ENCODE measurements at places on chromosomes 7 and 10.

GRCh38 chr7:95596198-95597063 lies at the start of gene PDK4:
Gene PDK4 (minus strand): TSS chr7:95596516. CDS start chr7:95596293, 223 bp downstream.
- DNase-seq, result peak; percentile 56

DNA sequence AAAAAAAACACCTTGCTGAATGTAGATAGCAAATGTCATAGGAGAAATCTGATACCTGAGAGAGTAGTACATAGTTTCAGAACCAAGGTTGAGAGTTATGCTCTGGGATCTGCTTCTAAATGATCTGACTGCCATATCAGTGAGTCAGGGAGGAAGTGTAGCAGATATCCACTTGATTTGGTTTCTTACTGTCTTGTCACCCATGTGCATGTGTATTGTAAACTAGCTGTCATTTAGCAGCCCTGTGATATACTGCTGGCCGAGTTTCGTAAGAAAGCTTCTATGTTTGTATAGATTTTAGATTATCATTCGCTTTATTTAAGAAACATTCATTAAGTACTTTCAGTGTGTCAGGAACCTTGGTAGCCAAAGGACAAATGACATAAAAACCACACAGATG lies 42.0 kb downstream of the SP4 start:
- DNase-seq, result no peak

- no peak for DNase-seq
Measured at GRCh38 chr7:151488096-151488495, 31.6 kb downstream of the RHEB start.

- DNase-seq, result no peak
Measured at GRCh38 chr10:77253147-77253545, 384.5 kb downstream of the KCNMA1 start.

- no peak for DNase-seq
Measured at GRCh38 chr7:92641921-92642511, 51.8 kb upstream of the FAM133B start.

DNA sequence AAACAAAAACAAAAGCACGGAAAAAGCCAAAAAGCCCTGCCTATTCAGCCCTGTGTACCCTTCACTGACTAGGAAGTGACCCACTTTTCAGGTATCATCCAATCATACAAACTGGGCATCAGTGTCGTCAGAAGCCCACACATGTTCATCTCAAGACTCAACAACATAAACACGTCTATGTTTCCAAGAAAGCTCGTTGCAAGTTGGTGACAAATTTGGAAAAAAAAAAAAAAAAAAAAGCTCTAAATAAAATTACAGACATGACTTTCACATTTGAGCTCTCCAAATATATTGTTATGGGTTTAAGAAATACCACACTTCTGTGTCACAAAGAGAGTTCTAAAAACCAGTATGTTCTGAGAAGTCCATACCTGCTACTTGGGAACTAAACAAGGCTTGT lies 204.7 kb upstream of the KLF14 start:
- no peak for DNase-seq

- no peak for DNase-seq
Measured at GRCh38 chr10:43861966-43862751, 213.5 kb upstream of the ZNF32 start.

DNA sequence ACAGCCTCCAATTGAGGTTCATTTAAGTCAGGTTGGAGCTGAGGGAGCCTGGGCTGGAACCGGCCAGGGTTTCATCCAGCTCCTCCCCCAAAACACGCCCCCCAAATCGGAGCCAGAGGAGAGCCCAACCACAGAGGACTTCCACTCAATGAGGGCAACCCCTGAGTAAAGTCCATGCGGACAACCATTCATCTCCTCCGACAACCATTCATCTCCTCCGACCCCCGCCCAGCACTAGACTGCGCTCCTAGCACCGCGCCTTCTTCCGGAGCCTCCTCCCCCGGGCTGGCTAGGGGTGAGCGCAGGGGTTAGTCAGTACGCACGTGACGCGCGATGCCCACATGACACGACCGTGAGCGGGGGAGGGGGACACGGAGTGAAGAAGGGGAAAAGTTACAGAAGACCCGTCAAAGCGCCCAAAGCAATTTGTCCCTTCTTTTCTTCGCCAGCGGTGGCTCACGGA lies 1.4 kb downstream of the MAGI2 start:
- peak; percentile 63 for DNase-seq

DNA sequence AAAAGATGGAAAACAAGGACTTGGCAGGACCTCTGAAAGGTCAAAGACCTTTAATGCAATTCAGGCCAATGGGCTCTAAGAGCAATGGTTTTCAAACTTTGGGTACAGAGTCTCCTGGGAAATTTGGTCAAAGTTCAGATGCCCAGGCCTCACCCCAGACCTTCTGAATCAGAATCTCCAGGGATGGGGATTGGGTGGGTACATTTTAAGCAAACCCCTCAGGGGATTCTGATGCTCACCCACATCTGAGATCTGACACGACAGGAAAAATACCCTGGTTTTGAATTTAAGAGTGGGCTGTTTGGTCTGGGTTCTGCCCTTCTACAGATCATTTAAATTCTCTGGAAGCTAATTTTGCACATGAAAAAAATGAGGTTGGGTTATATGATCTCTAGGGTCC lies 214.8 kb upstream of the PLXNA4 start:
- DNase-seq, result no peak

GRCh38 chr7:30134611-30135300 lies at the start of gene MTURN:
Gene MTURN (plus strand): TSS chr7:30134986. CDS start chr7:30135137, 151 bp downstream.
- DNase-seq, result peak; percentile 80

- DNase-seq, result no peak
Measured at GRCh38 chr7:152189061-152189460, 163.6 kb downstream of the GALNT11 start.

DNA sequence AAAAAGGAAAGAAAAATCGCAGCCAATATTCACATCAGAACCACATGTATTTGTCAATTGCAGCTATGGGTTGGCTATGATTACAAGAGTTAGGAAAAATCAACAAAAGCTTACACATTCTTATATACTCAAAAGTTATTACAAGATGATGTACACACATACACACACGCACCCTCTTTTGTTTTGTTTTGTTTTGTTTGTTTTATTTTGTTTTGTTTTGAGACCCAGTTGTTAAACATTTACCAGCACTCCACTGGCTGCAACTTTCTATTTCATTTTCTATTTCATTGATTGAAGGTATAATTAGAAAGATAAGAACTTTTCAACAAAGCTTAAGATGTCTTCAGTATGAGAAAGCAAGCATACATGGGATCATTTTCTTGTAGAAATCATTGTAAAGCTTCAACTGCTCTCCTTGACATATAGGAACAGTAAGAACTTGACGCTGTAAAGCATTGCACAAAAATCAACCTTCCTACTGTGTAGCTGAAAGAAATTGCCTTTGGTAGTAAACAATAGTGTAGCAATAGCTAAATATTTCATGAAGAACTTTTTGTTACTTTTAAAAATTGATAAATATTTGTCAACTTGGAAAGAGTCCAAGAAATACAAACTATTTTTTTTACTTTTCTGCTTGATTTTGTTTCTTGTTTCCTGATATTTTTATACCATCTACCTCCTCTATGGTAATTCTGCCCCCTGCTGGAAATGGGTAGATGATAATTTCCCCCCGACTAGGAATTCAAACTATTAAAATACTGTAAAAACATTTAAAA lies 205.9 kb downstream of the MBL2 start:
- no peak for DNase-seq

- no peak for DNase-seq
Measured at GRCh38 chr7:30511973-30512662, 7.5 kb upstream of the GGCT start.

DNA sequence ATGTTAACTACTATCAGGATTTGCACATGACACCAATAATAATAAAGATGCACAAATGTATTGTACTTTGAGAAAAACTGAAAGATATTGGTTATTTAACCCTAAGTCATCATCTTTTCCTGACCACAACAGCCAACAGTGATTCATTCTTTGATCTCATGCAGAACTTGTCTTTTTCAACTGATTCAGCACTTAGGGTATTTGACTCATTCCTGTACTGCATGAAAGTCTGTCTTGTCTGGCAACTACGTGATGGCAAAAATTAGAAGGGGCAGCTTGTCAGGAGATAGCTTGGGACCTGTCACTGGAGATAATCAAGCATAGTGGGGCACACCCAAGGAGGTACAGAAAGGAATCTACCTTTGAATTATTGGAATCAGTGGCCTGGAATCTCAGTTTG lies 77.8 kb upstream of the LRRC17 start:
- DNase-seq, result no peak

DNA sequence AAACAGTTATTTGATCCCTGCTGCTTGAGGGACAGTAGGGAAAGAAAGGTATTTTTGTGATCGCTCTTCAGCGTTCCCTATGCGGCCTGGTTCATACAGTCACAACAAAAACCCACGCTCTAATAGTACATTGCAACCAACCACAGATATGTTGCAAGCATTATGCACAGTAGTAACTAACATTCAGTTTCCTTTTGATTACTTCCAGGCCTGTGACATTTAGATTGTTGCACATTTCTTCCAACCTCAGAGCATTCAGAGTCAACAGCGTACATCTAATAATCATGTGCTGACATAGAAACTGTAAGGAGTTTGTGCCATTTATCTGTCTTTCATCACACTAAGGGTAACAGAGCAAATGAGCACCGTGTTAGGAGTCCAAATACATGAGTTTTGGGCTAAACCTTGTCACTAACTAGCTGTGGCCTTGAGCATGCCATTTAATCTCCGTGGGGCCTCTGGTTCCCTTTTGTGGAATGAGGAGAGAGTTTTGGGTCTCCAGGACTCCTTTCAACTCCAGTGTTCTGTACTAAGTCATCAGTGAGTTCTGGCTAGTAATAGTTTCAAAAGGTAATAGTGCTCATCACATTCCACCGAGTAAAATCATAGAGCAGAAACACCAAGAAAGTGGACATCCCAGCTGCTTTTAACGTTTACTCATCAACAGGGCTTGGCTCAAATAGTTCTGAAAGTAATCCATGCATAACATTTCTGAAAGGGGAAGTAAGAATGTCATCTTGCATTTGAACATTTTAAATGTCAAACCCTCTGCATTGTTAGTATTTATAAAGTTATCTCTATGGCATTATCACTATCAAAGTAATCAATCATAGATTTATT lies 99.0 kb upstream of the FZD1 start:
- DNase-seq, result no peak

DNA sequence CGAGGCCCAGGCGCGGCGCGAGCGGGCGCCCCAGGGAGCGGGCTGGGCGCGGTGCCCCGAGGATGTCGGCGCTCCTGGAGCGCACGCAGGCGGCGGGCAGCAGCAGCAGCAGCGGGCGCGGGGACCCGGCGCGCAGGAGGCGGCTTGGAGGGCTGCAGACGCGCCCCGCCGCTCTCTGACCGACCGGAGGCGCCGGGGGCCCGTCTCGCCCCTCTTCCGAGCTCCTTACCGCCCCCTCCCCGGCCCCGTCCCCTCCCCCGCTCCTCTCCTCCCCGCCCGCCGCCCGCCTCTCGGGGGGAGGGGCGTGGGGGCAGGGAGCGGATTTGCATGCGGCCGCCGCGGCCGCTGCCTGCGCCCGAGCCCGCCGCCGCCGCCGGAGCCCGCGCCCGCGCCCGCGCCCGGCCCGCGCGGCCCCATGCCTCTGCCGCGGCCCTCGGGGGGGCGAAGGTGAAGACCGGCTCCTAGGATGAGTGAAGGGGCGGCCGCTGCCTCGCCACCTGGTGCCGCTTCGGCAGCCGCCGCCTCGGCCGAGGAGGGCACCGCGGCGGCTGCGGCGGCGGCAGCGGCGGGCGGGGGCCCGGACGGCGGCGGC lies at the start of gene NRG3:
NRG3 (plus strand) TSS at position 320 of the 592 bp plus-strand sequence.
- no peak for DNase-seq

GRCh38 chr7:6479067-6479466 lies 31.3 kb upstream of the DAGLB start:
- no peak for DNase-seq

GRCh38 chr7:98369726-98370125 lies 31.2 kb downstream of the BAIAP2L1 start:
- no peak for DNase-seq

DNA sequence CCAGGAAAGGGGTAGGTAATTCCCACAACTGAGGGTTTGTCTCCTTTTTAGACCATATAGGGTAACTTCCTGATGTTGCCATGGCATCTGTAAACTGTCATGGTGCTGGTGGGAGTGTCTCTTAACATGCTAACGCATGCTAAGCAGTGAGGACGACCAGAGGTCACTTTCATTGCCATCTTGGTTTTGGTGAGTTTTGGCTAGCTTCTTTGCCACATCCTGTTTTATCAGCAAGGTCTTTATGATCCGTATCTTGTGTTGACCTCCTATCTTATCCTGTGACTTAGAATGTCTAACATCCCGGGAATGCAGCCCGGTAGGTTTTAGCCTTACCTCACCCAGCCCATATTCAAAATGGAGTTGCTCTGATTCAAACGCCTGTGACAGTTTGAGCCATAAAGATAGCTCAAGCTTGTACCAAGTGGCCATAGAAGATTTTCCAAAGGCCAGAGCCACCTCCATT lies 176.0 kb upstream of the NAMPT start:
- DNase-seq, result no peak

DNA sequence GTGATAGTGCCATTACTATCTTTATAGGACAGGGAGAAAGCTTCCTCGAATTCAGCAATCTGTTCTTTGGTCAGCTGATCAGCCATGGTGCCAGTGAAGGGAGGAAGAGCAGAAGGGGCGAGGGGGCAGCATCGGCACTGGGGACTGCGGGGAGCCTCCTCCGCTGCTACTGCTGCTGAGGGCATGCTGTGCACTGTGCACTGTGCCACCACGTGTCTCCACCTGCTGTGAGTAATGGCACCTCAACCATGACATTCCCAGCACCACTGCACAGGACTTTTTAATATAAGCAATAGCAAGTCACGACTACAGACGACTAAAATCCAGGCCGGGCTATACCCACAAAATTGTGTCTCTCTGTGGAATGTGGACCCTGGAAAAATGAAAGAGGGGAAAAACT lies 105.0 kb upstream of the LANCL2 start:
- no peak for DNase-seq

- DNase-seq, result no peak
Measured at GRCh38 chr7:47408675-47409074, 173.2 kb downstream of the TNS3 start.

DNA sequence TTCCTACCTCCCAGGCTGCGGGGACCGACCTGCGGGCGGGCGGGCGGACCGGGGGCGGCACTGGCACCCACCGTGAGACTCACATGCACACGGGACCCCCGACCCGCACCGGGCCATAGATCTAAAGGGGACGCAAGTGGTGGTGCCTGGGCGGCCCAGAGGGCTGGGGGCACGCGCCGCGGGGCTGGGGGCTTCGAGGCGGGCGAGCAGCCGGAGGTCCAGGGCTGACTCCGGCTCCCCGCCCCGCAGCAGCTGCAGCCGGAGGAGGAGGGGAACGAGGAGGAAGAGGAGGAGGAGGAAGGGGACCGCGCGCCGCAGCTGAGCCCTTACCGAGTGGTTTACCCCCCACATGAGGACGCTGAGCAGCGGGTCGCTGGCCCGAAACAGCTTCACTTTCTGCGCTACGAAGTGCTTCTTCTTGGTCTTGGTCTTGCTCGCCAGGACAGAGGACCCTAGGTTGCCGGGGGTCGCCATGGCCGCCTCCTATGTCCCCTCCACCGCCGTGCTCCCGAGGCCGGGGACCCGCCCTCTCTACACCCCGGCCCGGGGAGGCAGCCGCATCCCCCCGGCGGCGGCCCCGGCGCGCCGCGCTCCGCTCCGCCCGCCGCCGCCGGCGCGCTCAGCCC lies 412 bp downstream of the PIP4K2A start:
- no peak for DNase-seq

Measured in NCI-H748 treated with DMSO at 0.1 percent for 48 hours (cell line).